ENCODE measurements at places on chromosomes 12 and 14.
A peak's percentile ranks its signal among the peaks of the same experiment; 100 is the strongest.

DNA sequence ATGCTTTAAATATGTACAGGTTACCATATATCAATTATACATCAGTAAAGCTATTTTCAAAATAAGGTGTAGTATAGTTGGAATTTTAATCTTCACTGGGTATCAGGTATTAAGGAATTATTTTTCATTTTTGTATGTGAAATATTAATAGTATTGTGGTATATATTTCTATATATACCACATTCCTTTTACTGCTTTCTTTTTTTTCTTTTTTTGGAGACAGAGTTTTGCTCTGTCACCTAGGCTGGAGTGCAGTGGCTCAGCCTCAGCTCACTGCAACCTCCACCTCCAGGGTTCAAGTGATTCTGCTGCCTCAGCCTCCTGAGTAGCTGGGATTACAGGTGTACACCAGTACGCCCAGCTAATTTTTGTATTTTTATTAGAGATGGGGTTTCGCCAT lies 36.6 kb downstream of the BICDL1 start:
- DNase-seq = no peak

GRCh38 chr12:46224386-46224785 lies 44.5 kb downstream of the SLC38A1 start:
- no peak for DNase-seq

- DNase-seq = peak; percentile 79
Observed at GRCh38 chr14:23568600-23569331, 1.2 kb upstream of the AP1G2 start.

DNA sequence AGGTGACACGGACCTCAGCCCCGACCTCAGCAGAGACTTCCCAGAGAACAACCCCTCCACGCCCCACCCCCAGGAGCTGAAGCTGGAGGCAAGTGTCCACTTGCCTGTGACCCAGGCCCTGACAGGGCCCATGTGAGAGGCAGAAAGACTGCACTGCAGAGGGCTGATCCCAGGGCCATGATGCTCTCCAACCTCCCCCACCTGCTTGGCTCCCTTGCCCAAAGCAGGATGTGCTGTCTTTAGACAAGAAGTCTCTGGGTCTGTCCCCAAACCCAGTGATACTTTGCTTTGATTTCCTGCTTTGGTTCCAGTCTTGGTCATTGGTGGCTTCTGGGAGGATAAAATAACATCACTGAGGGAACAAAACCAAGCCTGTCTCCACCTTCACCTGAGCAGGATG lies 59.4 kb downstream of the BCL11B start:
- no peak for DNase-seq

GRCh38 chr14:57864659-57865058 lies 1.2 kb downstream of the SLC35F4 start:
- no peak for DNase-seq

- no peak for DNase-seq
Observed at GRCh38 chr12:124019115-124019514, 46.1 kb downstream of the ZNF664 start.

DNA sequence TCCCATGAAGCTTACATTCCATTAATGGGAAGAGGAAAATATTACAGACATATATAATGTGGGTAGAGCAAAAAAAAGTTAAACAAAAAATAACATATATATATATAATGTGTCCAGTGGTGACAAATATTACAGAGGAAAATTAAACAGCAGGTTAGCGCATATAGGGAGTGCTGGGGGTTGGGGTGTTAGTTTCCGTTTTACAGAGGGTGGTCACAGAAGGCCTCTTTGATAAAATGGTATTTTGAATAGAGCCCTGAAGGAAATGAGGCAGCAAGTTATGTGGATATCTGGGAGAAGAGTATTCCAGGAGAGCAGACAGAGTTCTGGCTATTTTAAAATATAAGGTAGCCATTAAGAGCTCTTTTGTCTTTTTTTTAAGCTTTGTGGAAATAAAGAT lies 73.2 kb downstream of the DCAF5 start:
- DNase-seq = peak; percentile 70

GRCh38 chr12:103834942-103835341 lies 6.1 kb downstream of the NT5DC3 start:
- DNase-seq = no peak

- DNase-seq = no peak
Observed at GRCh38 chr14:59339524-59340330, 125.5 kb downstream of the GPR135 start.

DNA sequence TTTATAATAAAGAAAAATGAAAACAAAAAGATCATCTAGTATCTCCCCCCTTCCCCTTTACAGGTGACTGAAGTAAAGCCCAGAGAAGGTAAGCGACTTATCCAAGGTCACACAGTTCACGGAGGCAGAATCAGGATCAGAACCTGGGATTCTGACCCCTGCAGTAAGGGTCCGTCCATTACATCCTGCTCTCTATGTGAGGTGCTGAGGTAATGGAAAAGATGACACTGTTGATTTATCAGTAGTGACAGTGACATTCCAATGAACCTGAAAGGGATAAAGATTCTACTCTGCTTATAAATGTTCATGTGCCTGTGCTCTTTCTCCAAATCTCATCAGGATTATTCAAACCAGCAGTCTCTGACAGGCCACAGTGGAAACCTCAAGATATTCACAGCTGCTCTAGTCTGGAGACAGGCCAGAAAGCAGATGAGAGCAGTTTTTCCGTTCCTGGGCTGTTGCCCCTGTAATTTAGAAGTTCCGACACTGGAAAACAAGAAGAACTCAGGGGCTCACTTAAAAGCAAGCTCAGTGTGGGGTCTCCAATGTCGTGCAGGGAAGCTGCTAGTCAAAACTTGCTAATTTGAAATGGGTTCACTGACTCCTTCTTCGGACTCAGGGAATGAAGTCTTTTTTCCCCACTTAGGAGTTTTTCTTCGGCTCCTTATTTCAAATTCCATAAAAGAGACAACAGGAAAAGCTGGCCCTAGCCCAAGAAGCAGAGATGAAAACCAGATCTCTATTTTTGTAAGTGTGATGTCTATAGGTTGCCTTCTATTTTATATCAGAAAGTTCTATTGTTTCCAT lies 131.8 kb upstream of the EEA1 start:
- no peak for DNase-seq

- DNase-seq = no peak
Observed at GRCh38 chr12:32159925-32160324, 53.3 kb downstream of the BICD1 start.

DNA sequence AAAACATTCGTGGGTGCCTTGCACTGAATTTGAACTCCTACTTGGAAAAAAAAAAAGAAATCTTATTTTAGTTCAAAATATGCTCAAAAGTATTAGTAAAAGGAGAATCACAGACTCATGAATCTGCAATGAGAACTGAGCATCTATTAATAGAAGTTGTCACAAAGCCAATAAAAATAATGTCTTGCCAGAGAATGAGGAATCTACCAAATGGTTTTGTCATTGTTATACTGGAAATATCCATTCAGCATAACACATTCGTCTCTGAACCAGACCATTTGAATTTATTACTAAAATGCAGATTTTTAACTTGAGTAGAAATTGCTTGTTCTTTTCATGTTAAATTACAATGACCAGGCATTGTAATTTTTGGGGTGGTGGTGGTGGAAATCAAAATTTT lies 11.6 kb upstream of the PTPRB start:
- DNase-seq = no peak

- no peak for DNase-seq
Observed at GRCh38 chr12:56387152-56387736, 24.6 kb upstream of the APOF start.

DNA sequence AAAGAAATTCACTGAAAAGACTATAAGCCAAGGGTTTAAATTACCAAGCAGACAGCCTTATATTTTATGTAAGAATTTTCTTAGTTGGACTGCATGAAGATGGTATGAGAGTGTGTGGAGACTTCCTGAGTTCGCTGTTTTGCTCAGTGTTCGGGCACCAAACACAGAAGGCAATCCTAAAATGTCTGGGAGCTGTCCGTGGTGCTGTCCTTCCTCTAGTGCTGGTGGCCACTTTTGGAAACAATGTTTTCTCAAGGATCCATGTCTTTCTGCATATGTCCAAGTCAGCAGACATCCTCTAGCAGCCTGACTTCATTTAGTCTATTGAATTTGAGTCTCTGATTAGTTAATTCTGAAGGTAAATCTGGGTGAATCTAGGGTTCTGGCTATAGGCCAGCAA lies 135.8 kb downstream of the SLC8A3 start:
- DNase-seq = peak; percentile 75

GRCh38 chr14:55777877-55778276 lies 197.9 kb downstream of the KTN1 start:
- no peak for DNase-seq

GRCh38 chr14:104443391-104444158 lies 136.0 kb upstream of the C14orf180 start:
- peak; percentile 25 for DNase-seq

DNA sequence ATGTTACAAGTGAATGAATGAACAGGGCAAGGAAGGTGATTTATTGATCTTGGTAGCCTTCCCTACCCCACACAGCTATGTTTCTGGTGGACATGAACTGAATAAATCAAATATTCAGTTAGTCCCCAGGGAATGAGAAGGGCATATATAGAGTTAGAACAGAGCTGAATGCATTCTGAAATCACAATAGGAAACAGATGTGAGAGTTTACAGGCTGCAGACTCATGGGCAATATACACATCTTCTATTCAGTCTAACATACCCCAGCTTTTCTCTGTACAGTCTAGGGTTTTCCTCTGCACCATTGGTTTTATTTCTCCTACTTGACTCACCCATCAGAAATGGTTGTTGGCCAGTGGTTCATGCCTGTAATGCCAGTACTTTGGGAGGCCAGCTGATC lies 7.3 kb upstream of the STX2 start:
- no peak for DNase-seq

DNA sequence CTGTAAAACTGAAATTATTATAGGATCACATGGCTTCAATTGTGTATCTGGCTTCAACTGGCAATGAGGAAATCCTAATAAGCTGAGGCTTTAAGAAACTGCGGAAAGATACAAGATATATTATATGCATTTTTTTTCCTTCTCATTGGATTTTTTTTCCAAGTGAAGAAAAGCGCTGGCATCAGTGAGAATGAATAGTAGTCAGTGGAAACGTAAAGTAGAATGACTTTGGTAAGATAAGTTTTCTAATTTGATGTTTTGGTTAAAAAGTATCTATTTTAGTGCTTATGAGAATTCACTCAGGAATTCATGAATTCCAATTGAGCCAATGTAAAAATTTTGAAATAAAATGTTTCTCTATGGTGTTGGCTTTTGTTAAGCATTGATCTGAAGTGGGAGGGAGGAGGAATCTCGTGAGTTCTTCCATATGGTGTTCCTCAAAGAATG lies 173.5 kb upstream of the FRMD6 start:
- no peak for DNase-seq

DNA sequence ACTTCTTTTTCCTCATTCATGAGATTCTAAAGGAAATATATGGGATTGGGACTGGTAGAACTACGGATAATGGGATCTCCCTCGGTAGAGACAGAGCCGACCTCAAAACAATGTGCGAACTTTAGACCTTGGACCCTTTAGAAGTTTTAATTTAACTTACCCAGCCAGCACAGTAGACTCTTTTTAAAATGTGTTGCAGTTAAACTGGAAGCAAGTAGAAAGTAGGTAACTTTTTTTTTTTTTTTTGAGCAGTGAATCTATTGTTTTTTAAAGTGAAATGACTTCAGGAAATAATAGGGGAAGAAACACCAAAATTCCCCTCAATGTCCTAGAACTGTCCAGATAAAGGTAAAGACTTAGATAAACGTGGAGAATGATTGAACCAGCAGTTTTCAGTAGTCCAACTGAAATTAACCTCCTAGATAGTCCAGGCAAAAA lies 1.1 kb upstream of the ATXN2 start:
- peak; percentile 20 for DNase-seq

GRCh38 chr12:10285919-10286318 lies 21.8 kb upstream of the KLRD1 start:
- no peak for DNase-seq

DNA sequence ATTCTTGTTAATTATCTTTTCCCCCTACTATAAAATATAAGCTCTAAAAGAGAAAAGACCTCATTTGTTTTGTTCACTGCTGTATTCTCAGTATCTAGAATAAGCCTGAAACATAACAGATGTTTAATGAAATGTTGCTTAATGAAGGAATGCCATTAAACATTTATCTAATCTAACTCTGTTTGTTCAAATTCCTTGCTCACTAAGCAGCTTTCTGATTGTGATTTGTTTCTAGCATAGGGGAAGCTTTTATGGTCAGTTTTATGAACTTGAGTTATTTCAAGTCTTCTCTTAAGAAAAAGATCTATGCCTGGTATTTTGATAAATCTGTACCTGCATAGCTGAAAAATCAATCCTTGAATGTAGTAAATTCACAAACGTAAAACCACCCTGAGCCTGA lies 308.6 kb downstream of the CCDC91 start:
- no peak for DNase-seq

GRCh38 chr12:20483776-20484175 lies 115.4 kb downstream of the PDE3A start:
- no peak for DNase-seq

- no peak for DNase-seq
Observed at GRCh38 chr14:105882626-105883025, 356.2 kb downstream of the TMEM121 start.

GRCh38 chr12:130013771-130014484 lies 110.1 kb upstream of the TMEM132D start:
- peak; percentile 71 for DNase-seq

GRCh38 chr14:100135073-100135472 lies 24.4 kb downstream of the DEGS2 start:
- no peak for DNase-seq

DNA sequence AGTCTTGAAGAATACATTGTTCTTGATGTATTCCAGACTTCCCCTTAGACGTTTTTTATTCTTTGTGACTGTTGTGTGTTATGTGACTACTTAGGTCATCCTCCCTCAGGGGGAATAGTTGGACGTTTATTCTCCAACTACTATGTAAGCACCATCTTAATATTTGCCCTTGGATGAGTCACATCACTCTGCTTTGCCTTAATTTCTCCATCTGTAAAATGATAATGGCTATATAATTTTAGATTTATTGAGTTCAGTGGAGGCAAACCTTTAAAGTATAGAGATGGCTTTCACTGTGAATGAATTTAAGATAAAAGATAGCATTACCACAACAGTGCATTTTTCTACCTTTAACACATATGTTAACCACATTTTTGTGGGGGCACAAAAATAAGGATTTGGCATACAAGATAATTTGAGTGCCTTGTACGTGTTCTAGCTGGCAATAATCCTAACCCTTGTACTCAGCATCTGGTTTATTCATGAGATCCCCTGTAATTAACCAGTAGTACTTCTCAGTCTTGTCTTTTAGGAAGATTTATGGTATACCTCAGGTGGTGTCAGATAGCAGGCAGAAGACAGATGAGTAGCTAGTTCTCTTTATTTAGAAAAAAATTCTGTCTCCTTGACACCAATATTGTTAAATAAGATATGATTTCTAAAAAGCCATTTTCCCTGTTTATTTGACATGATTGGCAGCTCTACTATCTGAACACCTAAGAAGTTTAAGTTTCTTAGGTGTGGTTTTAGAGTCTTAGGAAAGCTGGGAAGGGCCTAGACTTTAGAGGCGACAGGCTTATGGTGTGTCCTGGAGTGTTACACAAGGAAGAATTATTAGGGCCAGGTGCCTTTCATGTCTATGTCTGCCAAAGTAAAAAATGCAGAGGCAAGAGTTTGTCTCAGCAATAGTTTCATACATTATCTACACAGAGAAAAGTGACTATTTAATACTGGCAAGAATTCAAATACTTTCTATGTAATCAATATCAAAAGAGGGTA lies 152.3 kb downstream of the RAD51B start:
- DNase-seq = no peak

GRCh38 chr12:65248656-65249633 lies 29.5 kb upstream of the MSRB3 start:
- DNase-seq = no peak

Data from hematopoietic multipotent progenitor cell treated with erythropoietin and hydrocortisone succinate and interleukin-3 and kit ligand, for 4 days (in vitro differentiated cells).